ENCODE measurements at places on chromosomes 3 and 15.

DNA sequence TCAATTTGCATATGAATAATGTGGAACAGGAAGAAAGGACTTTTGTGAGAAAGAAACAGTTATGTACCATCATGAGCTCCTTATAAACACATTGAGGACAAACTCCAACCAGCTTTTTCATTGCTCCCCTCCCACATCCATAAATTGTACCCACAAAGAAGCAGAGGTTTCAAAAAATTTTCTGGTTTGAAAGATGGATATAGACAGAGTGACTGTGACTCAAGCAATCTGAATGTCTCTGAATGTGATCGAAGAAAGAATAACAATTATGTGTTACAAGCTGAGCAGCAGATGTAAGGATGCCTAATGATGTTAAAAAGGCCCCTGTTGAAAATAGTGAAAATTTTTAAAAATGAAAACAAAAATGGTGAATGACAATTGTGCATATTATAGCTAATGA, 127.4 kb downstream of the TFG start:
- no peak for DNase-seq

GRCh38 chr3:32397941-32398340, 6.3 kb downstream of the CMTM7 start:
- DNase-seq = no peak

- DNase-seq = no peak
Measured at GRCh38 chr15:28881600-28881999, 4.2 kb upstream of the APBA2 start.

- no peak for DNase-seq
Measured at GRCh38 chr15:36831125-36831903, 251.9 kb downstream of the CDIN1 start.

DNA sequence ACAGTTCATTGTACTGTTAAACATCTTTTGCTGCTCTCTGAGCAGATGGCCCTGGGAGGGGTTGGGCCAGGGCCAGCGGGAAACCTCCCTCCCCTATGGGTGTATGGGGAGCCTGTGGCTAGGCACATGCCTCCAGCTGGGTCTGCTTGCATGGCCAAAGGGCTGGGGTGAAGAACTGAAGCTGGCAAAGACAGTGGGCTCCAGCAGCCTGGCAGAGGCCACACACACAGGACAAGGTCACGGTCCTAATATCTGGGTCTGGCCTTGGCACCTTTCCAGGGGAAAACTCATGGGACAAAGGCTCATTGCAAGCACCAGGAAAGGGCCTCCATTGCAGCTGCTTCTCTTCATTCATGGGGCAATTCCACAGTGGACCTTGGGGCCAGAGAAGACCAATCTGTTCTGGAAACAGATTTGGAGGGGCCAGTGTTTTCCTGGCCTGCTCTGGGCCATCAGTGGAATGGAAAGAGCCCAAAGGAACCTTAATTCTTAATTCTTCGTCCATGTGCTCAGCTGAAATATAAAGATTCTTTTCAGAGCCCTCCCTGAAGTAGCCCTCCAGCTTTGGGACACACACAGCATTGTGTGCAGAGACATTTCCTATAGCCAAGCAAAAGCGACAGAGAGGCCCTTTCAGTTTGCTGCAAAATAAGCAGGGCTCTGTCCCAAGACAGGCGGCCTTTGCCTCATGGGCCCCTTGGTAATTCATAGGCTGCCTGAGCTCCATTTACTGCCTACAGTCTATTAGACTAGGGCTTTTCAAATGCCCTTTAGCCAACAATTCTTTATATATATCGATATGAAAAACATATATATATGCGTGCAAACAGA, 11.3 kb upstream of the LIMD1 start:
- DNase-seq = no peak

GRCh38 chr15:101810876-101811275, 1.1 kb upstream of the OR4F15 start:
- DNase-seq = no peak

DNA sequence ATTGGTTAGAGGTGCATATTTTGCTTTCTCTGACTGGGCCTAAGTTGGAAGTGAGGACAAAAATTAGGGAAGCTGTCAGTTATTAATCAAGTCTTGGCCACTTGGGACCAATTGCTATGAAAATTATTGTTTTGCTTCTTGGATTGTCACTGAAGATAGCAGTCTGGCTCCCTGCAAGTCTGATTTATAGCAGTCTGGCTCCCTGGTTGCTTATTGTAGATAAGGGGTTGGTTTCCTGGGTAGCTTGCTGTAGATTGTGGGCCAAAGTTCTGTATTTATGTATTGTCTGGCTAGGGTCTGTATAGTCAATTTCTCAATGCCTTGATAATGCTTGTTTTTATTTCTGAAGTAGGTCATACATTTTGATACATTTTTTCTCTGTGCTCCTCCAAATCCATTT, 13.3 kb upstream of the DRD3 start:
- DNase-seq = no peak

- DNase-seq = no peak
Measured at GRCh38 chr3:26768068-26768651, 145.6 kb downstream of the LRRC3B start.

GRCh38 chr3:115347737-115348136, 200.6 kb upstream of the ZBTB20 start:
- DNase-seq = no peak

DNA sequence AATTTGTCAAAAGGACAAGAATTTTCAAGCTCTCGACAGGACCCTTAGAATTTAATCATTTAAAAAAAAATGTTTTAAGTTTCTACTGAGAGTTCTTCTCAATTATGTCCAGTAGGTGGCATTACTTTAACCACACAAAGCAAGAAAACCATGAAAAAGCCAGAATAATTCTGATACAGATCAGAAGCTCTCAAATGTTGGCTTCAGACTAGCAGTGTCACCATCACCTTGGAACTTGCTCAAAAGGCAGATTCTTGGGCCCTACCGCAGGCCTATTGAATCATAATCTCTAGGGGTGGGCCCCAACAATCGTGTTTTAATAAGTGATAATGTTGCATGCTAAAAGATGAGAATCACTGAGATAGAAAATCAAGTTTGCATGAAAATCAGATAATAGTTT, 99.5 kb upstream of the KCNMB2 start:
- no peak for DNase-seq

DNA sequence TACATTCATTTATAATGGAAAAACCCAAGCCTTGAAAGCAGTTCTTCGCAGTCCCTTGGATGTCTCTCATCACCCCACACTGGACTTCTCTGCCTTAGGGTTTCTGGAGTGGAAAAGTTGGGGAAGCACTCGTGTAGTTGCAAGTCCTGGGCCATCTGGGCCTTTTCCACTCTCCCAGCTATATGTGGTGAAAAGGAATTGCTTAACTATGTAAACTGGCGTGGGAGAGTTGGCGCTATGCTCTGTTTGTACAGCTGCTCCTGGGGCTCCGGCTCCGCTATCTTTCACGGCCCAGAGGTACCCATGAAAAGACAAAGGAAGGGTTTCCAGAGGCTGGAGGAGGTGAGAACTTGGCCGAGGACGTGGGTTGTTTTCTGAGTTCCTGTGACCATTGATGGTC, 81.1 kb upstream of the MYZAP start:
- no peak for DNase-seq

GRCh38 chr3:150421799-150422548, 13.9 kb downstream of the TSC22D2 start:
- no peak for DNase-seq

DNA sequence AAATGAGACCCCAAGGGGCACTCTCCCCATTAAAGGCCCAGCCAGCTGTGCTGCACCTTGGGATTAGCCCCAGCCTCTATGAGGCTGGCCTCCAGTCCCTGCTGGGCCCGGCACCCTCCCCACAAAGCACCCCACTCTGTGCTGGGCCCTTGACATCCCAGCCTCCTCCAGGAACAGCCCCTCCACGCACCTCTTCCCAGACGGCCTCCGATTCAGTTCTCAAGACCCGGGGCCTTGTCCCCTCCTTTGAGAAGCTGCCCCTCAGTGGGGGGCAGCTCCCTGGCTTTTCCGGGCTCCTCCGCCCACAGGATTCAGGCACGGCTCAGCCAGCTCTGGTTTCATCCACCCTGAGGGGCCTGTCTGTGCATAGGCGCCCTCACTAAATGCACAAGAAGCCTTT, 144.1 kb downstream of the LRRK1 start:
- DNase-seq = no peak

DNA sequence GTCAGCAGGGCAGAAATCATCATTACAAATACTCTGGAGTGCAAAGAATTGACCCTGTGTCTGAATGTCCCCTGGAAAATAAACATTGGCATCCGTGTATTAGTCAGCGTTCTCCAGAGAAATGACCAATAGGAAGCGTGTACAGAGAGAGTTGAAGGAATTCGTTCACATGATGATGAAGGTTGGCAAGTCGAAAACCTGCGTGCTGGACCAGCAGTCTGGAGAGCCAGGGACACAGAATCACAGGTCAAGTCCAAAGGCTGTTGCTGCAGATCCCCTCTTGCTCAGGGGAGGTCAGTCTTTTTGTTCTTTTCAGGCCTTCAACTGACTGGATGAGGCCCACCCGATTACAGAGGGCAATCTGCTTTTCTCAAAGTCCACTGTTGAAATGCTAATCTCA, 16.6 kb downstream of the GP9 start:
- DNase-seq = no peak

- DNase-seq = no peak
Measured at GRCh38 chr15:91866971-91867372, 13.5 kb downstream of the SLCO3A1 start.

- no peak for DNase-seq
Measured at GRCh38 chr3:55659701-55660100, 172.6 kb upstream of the WNT5A start.

- no peak for DNase-seq
Measured at GRCh38 chr3:38232701-38233100, 32.9 kb upstream of the SLC22A13 start.

DNA sequence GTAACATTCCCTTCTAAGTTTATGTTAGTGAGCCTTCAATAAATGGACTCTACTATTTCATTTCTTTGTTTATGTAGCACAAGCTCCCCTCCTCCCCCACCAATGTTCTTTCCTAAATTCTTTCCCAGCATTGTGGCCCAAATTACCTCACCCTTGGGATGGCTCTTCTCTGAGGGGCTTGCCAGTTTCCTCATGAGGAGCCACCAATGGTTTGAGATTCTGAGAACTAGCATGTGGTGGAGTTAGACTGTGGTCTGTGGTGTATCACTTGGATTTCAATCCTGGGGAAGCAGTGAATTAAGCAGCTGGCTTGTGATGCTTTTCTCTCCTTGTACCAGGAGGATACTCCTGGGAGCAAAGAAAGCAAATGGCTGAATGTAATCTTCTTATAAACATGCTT, 50.0 kb upstream of the NPHP3 start:
- no peak for DNase-seq

DNA sequence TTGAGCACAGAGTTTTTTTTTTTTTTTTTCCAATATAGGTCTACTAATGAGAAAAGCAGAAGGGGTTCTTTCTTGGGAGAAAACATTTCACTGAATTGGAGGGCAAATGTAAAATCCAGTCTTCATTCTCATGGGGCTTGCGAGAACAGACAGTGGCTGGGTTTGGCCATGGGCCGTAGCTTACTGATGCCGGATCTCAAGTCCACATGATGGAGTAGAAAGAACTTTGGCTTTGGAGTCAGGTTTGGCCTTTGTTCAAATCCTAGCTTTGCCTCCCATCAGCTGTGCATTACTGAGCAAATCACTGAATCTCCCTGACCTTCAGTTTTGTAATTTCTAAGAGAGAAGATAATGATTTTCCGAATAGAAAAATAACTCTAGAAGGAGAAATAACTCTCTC, 59.7 kb downstream of the LMCD1 start:
- DNase-seq = no peak

- no peak for DNase-seq
Measured at GRCh38 chr3:57896691-57897090, 111.5 kb upstream of the FLNB start.

GRCh38 chr15:63156755-63157117, 541 bp downstream of the RPS27L start:
- DNase-seq = no peak

- DNase-seq = no peak
Measured at GRCh38 chr15:35712956-35713355, 167.0 kb upstream of the DPH6 start.

GRCh38 chr3:170565495-170565894, 20.4 kb downstream of the SLC7A14 start:
- no peak for DNase-seq

DNA sequence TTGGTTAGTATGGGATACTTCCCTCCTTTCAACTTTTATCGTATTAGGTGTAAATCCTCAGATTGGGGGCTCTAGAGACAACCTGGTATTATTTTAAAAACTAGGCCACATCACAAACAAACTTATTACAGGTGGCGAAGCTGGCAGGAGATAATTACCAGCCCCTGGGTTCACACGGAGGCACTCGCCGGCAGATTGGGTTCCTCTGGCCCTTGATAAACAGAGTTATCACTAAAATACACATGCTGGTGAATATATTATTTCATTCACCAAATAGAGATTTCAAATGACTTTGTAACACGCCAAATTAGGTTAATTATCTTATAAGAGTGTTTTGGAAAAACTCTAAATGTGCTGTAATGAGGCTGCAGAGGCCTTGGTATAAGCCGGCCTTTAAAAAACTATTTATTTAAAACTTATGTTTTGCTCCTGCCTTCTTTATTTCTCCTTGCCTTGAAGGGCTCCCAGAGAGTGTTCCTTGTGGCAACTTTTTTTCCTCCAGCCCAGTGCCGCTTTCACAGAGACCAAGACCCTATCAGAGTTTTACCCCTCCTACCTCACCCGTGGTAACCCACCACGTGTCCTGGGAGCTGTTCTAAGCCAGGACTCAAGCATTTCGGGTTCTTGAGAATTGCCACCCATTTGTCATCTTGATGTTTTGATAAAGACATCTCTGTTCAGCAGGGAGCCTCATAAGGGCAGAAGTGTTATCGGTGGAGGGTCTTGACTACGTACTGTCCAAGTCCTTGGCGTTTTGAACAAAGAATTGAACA, 468.6 kb upstream of the CFAP20DC start:
- no peak for DNase-seq

DNA sequence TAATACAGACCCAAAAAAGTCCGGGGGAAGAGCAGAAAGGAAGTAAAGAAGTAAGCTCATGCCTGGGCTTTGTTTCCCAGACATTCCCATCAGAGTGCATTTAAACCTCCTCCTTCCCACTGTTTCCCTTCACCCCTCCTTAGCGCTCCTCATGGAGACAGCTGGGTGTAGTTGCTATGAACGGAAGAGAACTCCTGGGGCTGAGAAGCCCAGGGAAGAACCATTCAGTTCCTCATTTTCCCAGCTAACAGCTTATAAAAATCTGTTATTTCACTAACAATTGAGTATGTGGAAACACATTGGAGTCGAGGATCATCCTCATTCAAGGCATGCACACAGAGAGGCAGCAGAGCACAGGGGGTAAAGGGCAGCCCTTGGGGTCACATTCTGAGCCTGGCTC, 299.3 kb downstream of the SHQ1 start:
- DNase-seq = no peak

GRCh38 chr15:89593018-89593417, 17.7 kb downstream of the TICRR start:
- no peak for DNase-seq

All from thoracic aorta (tissue), 2 donors.